ENCODE measurements at places on chromosomes 11 and 22. TPM values are rescaled to one million over a fixed set of nuclear protein-coding genes. Genes with fewer than 3 reads are reported as not detected.

Gene HTR3A
- total RNA-seq, result not detected

GRCh38 chr22:39545386-39546365 lies 13.1 kb upstream of the RPS19BP1 start:
- peak; percentile 79 for DNase-seq

GRCh38 chr11:504053-504993 lies 2.7 kb downstream of the RNH1 start:
- DNase-seq, result peak; percentile 27

DNA sequence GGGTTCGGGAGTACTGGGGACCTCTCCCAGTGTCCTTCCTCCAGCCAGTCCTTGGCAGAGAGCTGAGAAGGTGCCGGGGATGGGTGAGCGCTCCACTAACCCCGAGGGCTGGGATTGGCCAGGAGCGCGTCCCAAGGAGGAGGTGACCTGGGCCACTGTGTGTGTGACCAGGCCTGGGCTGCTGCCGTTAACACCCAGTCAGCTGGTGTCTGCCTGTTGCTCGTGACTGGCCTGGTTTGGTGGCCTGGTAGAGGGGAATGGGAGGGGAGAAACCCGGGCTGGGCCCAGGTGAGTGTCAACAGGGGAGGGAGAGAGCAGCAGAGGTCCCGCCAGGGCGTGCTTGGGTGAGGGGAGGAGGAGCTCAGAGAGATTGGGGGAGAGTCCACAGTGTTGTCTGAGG lies 29.9 kb upstream of the GRAMD4 start:
- no peak for DNase-seq

DNA sequence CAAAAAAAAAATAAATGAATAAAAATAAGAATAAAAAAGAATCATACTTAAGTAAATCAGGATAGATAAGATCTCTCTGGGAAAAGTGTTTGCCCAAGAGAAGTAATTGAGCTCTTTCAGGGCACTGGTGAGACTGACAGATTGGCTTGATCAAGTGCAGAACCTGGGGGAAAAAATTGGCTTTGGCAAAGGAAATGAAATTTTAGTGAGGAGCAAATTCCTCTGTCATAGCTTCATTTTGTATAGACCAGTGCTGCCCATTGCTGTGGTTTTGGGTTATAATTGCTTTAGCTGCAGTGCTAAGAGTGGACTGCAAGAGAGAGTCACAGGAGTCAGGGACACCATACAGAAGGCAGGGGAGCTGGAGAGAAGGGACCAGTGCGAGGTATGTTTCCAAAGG lies 35.7 kb downstream of the SFI1 start:
- no peak for DNase-seq

DNA sequence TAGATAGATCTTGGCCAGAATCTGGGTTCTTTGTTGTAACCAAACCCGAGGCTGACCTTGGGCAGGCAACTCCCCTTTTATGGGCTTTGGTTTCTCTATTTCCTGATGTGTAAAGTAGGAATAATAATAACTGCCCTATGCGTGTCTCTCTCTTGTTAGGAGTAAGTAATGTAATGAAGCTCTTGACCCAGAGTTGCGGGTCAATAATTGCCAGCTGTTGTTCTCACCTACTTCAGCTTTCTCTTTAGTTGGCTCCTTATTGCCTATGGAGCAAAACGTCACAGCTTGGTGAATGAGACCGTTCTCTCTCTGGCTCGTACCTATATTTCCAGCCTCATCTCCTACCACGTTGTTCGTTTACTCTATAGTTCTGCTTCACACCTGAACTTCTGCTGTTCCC lies 56.6 kb upstream of the KIRREL3 start:
- no peak for DNase-seq

- DNase-seq, result no peak
These were observed 14.5 kb downstream of the USP2 start for GRCh38 chr11:119366690-119367620.

Gene OR6A2
- not detected for total RNA-seq

DNA sequence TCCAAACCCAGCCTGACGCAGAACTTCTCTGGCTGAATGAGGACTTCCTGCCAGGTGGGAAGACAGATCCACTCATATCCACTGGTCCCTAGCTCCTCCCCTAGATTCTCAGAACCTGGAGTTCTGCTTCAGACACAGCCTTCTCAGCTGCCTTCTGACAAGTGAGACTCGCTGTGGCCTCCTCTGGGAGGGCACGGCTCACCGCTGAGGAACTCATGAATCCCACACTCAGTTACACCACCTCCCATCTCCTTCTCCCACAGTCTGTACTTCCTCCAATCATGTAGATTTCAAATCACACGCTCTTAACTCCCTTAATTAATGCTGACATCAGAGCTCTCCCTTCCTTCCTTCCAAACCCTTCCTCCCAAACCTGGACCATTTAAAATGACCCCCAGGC lies 86.4 kb upstream of the TMEM45B start:
- DNase-seq, result no peak

Gene DDI1
- not detected for total RNA-seq

Gene KLHL35
- total RNA-seq, result 0.51 TPM

Gene OR51B2
- total RNA-seq, result not detected

Gene FXYD6
- 0.26 TPM for total RNA-seq

DNA sequence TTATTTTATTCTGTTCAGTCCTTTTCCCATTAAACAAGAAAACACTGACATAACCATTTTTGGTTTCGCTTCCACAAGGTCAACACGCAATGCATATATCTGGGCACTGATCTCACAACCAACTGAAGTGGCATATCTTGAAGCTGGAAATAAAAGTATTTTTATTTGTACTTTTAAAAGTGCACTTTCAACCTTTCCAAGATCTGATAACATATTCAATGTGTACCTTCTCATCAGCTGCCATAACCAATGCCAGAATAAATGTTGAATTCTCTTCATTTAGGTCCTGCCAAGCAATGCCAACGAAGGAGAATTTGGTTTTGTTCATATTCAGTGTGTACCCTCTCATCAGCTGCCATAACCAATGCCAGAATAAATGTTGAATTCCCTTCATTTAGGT lies 148.9 kb upstream of the CEP126 start:
- no peak for DNase-seq

- no peak for DNase-seq
These were observed 63.7 kb downstream of the COPB1 start for GRCh38 chr11:14435717-14436512.

Gene FERMT3
- total RNA-seq, result 195 TPM

Gene C11orf42
- total RNA-seq, result not detected

GRCh38 chr11:2998073-2998850 lies 6.1 kb upstream of the NAP1L4 start:
- DNase-seq, result no peak

- no peak for DNase-seq
These were observed 4.4 kb downstream of the BCL9L start for GRCh38 chr11:118921121-118921928.

DNA sequence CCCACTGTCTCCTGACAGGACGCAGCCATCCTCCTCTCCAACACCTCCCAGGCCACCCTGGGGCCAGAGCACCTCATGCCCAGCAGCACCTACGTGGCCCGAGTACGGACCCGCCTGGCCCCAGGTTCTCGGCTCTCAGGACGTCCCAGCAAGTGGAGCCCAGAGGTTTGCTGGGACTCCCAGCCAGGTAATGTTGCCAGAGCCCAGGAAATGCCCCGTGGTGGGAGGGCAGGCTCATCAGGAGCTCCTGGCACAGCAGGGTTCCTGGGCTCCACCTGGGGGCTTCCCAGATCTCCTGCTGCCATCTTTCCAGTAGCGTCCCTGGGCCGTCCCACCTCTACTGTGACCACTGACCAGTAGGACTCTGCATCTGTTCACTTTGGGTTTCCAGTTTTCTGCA lies 16.2 kb downstream of the CSF2RB start:
- DNase-seq, result no peak

DNA sequence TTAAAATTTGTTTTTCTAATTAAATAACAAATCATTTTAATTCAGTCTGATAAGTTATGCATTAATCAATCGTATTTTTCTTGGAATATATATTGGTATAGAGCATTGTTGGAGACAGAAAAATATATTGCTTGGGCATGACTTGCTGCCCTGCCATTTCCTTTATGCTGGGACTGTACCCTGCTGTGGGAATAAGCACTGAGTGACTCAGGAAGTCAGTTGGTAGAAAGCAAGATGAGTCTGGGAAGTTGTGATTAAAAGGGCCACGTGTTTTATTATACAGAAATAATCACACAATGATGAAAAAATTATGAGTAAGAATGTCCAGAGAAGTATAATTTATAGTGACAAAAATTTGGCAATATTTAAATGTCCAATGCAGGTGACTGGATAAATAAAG lies 139.5 kb downstream of the KIF18A start:
- DNase-seq, result no peak

Gene ADM
- total RNA-seq, result 3.0 TPM

DNA sequence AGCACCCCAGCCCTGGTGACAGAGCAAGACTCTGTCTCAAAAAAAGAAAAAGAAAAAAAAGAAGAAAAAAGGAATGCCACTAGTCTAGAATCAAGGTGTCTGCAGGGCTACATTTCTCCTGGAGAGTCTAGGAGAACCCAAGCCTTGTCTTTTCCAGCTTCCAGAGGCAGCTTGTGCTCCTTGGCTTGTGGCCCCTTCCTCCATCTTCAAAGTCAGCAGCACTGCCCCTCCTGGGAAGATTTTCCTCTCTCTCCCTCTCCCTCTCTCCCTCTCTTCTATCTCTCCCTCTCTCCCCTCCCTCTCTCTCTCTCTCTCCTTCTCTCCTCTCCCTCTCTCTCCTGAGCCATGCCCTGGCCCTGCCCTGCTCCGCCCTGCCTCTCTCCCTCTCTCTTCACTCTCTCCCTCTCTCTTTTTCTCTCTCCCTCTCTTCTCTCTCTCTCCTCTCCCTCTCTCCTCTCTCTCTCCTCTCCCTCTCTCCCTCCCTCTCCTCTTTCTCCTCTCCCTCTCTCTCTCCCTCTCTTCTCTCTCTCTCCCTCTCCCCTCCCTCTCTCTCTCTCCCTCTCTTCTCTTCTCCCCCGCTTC lies 97.7 kb upstream of the FGF3 start:
- no peak for DNase-seq

DNA sequence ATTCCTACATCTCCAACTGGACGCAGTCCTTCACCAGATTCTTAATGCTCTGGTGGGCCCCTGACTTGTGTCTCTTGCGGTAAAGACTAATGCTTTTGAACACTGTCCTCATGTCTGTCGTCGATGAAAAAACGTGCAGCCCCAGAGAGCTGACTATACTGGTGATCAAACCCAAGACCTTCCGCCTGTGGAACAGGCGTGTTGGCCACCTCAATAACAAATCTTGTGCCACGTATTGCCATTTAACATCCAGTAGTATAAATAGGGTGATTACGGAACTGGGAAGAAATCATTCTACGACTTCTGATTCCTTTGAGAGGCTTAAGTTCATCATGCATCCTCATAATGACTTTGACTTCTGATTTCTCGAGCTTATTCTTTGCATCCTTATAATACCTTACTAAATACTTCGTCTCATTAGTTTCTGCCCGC lies 45.6 kb downstream of the OR4D9 start:
- DNase-seq, result peak; percentile 44

- no peak for DNase-seq
These were observed 14.0 kb downstream of the KIAA0930 start for GRCh38 chr22:45226503-45227186.

- DNase-seq, result no peak
These were observed 5.2 kb downstream of the ALG12 start for GRCh38 chr22:49913026-49913425.

GRCh38 chr11:104366321-104366734 lies 202.4 kb upstream of the PDGFD start:
- no peak for DNase-seq

Gene ZMAT5
- total RNA-seq, result 18.1 TPM

Gene C22orf15
- 0.90 TPM for total RNA-seq

- peak; percentile 60 for DNase-seq
These were observed 10.6 kb upstream of the XBP1 start for GRCh38 chr22:28810821-28811491.

DNA sequence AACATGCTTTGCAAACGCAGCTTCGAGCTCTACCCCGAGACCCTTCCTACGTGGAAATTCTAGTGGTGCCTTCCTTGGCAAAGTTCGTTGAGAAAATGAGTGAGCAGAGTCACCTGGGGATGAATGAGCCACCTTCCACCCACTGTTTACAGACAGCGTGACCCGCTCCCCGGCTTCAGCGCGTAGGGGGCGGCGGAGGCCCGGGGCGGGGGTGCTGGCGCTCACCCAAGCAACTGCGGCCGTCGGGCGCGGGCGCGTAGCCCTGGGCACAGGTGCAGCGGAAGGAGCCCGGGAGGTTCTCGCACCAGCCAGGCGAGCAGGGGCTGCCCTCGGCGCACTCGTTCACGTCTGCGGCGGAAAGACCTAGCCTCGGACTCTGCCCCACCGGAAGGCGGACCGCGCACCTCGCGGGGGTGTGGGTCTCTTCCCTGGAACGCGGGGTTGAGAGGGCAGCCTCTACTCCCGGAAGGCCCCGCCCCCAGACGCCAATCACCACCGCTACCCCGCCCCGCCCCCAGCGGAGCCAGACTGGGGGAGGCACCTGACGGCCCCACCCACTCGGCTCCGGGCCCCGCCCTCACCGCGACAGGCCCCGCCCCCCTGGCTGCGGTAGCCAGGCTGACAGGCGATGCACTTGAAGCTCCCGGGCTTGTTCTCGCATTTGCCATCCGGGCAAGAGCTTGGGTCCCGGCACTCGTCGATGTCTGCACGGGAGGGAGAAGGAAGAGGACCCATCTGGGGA lies 11.8 kb downstream of the LTBP3 start:
- DNase-seq, result peak; percentile 99

Gene SAC3D1
- total RNA-seq, result 14.2 TPM

DNA sequence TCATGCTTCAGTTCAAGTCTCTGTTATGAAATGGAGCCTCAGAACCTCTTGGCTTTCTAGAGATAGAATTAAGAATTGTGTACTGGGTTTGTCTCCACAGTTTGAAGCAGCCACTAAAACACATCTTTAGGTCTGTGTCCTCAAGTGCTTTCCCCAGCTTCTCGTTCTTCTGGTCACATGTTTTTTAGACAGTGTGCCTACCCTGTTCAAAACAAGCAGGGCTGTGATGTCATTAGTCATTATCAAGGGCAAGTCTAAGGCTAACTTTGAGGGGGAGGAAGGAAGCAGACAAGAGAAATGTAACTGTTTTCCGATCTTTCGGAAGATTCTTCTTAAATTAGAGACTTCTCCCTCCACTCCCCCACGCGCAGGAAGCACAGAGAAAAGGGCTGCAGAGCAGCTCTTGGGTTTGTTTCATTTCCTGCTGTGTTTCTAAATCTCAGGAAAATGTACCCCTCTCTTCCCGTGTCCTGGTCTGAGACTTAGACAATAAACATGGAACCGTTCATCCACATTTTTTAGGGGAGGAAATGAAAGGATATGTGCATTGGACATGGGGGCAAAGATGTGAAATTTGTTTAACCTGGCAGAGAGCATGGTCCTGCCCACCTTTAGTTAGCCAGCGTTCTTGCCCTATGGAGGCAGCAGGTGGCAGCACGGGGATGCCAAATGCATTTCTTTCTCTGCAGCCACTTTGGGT lies 3.1 kb downstream of the AKIP1 start:
- DNase-seq, result peak; percentile 53

DNA sequence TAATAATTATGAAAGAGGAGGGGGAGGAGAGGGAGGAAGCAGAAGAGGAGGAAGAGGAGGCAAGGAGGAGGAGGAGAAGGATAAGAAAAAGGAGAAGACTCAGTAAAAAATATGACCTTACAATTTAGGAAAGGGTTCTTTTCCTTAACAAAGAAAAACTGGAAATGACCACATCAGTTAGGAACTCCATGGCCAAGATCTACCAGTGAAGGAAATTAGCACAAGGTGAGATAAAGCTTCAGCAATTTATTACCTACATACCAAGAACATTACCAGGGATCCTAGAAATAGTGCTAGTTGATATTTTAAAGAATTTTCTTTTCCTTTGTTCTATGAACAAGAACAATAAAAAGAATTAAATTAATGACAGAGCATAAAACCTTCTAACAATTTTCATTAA lies 172.7 kb downstream of the LRRC4C start:
- no peak for DNase-seq

- no peak for DNase-seq
These were observed 134.1 kb downstream of the LARGE1 start for GRCh38 chr22:33786149-33786548.
